Dermis microvascular lymphatic vessel endothelial cell (primary cell): ENCODE measurements at places on chromosomes 11 and 22. TPM values are rescaled to one million over a fixed set of nuclear protein-coding genes. Genes with fewer than 3 reads are reported as not detected.

The CECR2 gene
- total RNA-seq = under 0.01 TPM in 2 replicates

GRCh38 chr11:131549099-131549498 lies 178.7 kb downstream of the NTM start:
- DNase-seq = no peak

The XBP1 gene
- total RNA-seq = 71.6 and 103 TPM in 2 replicates

DNA sequence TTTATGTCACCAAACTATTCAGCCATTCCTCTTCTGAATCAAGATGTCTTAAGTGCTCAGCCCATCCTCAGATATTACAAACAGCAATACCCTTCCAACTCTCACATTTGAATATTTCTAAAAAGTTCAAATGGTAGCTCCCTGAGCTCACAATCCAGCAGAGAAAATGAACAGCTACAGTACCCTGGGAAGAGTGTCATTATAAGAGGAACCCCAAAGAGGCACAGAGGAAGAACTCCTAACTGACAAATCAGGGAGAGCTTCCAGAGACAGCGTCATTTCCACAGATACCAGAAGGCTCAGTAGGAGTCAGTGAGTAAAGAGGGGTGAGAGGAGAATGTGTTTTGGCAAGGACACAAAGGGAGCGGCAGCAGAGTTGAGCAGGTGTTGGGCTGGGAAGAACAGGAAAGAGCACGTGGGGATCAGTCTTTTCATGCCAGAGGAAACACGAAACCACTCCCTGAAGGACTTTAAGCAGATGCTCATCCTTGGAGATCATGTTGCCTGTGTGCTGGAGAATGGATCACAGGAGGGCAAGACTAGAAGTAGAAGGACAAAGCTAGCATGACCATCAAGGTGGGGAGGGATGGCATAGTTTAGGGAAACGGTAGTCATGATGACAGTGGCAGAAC lies 4.3 kb downstream of the CLTCL1 start:
- DNase-seq = no peak

The SYCE3 gene
- total RNA-seq = not detected in 2 replicates

The KIAA1671 gene
- 34.8 and 40.0 TPM in 2 replicates for total RNA-seq

GRCh38 chr11:19794161-19794560 lies 81.5 kb downstream of the NAV2 start:
- no peak for DNase-seq

DNA sequence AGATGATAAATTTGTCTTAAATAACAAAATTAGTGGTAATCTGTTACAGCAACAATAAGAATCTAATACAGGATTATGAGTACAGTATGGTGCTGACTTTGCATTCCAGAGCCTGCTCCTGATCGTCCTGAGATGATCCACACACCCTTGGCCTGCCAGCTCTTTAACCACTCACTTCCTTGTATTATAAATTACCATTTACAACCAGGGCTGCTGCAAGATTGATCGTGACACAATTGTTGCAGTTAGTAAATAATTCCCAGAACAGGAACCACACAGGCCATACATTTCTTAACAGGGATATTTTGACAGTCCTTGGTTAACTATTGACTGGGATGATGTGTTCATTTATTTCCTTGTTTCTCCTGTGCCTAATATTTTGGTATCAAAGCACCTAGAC lies 3.8 kb upstream of the CBLIF start:
- no peak for DNase-seq

The CTSW gene
- 0.13 TPM in 2 replicates for total RNA-seq

The AIFM3 gene
- total RNA-seq = under 0.01 and 0.13 TPM in 2 replicates

DNA sequence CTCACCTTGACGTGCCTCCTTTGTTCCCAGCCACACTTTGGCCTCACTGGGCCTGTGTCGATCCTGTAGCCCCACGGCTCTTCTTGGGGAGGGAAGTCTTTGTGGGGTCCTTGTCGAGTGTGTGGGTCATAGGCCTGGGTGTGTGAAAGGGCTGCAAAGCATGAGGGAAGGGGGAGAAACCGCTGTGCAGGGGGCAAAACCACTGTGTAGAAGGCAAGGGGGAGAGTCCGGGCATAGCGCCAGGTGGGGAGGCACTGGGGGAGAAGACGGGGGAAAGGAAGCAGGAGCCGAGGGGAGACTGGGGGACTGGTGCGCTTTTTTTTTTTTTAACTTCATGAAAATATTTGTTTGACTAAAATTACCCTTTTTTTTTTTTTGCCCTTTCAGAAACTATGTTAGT lies 65.1 kb upstream of the RASD2 start:
- no peak for DNase-seq

- no peak for DNase-seq
Measured at GRCh38 chr11:787084-787675, 2.7 kb downstream of the CEND1 start.

GRCh38 chr22:41530890-41531714 lies 13.2 kb downstream of the POLR3H start:
- DNase-seq = no peak

DNA sequence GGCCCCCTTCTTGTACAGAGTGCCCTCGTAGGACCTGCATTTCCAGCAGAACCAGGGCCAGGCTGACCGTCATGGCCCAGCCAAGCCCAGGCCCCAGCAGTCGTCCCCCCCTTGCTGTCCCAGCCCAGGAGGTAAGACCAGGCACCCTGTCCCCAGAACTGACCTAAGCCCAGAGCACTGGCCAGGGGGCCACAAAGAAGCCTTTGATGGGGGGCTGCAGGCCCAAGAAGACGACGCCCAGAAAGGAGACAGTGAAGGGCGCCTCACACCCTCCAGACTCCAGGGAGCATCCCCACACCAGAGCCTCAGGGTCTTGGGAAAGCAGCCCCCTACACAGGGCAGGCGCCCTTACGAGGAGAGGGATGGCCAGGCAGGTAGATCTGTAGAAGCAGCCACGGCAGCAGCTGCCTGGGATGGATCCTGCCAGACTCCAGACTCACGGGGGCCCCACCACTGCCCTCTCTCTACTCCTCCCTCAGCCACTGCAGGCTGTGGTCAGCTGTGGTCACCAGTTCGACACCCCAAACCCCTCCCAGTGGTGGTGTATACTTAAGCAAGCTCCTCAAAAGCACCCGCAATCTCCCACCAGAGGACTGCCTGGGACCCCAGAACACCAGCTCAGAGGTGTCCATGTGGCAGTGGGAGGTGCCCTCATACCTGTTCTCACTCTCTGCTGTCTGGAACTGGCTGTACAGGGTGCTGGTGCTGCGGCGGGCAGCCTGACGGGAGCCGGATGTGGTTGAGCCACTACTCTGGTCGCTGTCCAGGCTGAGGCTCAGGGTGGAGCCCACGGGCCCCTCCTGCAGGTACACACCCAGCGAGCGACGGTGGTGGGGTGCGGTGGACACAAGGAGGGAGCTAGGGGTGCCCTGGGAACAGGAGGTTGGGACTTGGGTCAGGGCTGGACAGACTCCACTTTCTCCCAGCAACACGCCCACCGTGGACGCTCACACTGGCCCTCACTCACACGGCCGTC lies 27.0 kb downstream of the SBF1 start:
- DNase-seq = no peak

The INSC gene
- total RNA-seq = under 0.01 TPM in 1 of 2 replicates, not detected in the other

The PRRG4 gene
- 0.64 and 1.9 TPM in 2 replicates for total RNA-seq

- no peak for DNase-seq
Measured at GRCh38 chr11:12292766-12293165, 84.6 kb upstream of the PARVA start.

GRCh38 chr11:9646324-9646723 lies 17.6 kb upstream of the SWAP70 start:
- DNase-seq = no peak

The DDX25 gene
- total RNA-seq = under 0.01 TPM in 1 of 2 replicates, not detected in the other

- no peak for DNase-seq
Measured at GRCh38 chr11:120268686-120269085, 28.7 kb downstream of the POU2F3 start.

DNA sequence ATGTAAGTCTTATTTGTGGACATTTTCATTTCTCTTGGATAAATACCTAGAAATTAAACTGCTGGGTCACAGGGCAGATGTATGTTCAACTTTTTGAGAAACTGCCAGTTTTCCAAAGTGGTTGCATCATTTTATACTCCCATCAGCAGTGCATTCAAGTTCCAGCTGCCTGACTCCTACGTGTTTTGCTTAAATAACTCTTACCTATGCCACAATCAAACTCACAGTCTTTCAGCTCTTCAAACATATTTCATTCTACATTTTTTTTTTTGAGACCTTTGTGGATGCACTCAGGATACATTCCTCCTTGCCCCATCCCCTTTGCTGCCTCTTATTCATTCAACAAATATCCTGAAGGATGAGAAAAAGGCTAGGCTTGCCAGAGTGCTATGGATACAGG lies 9.2 kb downstream of the TCF20 start:
- no peak for DNase-seq

The MS4A15 gene
- under 0.01 TPM in 1 of 2 replicates, not detected in the other for total RNA-seq

The CSNK2A3 gene
- 2.1 and 3.3 TPM in 2 replicates for total RNA-seq

DNA sequence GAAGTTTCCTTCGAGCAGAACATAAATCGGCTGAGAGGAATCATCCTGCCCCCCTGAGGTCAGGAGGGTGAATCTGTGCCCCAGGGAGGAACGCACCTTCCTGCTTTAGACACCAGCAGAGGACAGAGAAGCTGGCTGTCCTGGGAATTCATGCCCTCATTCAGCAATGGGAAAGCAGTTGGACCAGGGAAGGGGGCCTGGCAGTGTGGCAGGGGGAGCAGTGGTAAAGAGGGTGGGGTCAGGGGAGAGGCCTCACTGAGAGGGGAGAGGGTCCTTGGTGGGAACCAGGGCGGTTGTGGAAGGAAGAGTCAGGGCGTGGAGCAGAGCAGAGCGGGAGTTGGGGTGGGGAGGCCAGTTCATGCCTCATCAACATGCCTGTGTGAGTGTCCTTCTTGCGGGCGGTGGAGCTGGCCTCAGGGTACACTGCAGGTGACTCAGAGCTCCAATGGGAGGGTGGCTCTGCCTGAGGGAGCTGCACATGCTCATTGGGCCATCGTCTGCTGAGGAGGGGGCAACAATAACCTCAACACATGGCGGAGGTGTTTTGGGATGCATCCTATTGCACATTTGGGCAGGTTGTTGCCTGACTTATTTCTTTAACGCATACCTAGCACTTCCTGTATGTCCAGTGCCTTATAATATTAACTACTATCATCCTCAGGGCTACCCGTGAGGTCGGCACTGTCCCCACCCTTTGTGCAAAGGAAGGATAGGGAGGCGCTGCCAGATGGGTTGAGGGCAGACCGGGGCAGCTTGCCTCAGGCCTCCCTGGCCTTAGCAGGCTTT lies 23.2 kb downstream of the MED15 start:
- peak; percentile 51 for DNase-seq

- DNase-seq = no peak
Measured at GRCh38 chr11:33723238-33723881, 12.9 kb downstream of the CD59 start.

DNA sequence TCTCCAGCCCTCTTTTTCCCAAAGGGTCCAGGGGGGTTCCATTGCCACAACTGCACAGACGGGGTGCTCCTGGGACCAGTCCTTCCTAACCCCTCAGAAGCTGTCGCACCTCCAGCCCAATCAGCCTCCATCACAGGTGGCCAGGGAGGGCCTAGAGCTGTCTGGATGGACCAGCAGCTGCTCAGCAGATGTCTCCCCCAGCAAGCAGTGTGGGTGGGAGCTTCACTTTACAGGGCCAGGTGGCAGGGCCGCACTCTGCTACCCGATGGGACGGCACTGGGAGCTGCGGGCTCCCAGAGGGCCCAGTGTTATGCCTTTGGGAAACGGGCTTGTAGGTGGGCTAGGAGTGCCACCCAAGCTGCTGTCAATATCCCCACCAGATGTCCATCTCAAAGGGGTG lies 120.5 kb downstream of the DSCAML1 start:
- DNase-seq = no peak

DNA sequence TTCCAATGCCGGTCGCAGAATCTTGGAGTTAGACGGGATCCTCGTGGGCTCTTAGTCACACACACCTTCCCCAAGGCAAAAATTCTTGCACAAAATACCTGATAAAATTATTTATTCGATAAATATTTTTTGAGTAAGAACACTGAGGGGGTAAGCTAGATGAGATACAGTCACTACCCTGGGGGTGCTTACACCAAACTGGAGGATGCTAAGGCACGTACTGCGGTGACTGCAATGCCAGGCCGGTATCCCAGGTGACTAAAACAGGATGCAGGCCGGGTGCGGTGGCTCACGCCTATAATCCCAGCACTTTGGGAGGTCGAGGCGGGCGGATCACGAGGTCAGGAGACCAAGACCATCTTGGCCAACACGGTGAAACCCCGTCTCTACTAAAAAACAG lies 1.7 kb upstream of the MRTFA start:
- DNase-seq = no peak

DNA sequence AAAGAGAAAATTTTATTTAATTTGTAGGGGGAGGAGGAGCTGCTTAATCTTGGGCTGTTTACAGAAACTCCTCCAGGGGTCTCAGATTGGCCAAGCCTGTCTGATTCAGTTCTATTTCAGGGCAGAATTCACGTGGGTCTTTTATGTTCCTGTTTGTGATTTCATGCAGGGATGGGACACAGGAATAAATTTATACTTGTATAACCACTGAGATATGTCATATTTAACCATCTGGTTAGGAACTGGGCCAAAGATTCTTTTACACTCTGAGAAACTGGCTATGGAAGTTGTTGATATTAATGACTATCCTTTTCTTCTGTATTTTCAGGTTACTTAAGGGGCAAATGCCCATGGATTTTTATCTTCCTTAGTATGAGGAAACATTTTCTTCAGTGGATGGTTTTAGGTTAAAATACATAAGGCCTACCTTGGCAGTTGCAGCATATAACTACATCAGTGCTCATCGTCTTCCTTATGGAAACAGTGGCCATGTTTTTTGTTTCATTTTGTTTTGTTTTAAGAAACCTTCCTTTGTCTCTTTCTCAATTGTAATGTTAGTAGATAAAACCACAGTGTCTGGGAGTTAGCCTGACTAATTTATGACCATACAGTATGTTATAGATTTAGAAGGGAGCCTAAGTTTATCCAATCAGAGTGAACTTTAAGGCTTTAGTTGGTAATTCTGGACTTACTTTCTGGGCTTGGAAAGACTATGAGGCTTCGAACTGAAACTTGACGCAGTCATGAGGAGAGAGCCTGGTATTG lies 132.4 kb upstream of the ANO3 start:
- DNase-seq = no peak

The PHOX2A gene
- total RNA-seq = not detected in 2 replicates

The OR51E1 gene
- total RNA-seq = not detected in 2 replicates

DNA sequence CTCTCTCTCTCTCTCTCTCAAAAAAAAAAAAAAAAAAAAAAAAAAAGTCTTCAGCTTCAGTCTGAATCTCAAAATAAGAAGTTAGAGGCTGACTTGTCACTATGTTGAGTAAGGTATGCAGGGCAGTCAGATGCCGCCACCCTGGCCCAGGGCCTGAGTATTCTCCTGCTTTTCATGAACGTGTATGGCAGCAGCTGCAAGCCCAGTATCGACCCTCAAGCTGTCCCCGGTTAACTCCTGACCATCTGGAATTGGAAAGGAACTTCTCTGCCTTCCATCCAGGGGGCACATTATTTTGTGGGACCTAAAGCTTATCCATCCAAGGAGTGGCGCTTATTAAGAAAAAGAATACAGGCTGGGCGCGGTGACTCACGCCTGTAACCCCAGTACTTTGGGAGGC lies 11.4 kb downstream of the MRGPRD start:
- DNase-seq = no peak

The SOX6 gene
- under 0.01 TPM in 2 replicates for total RNA-seq

The OSBPL5 gene
- total RNA-seq = 61.1 and 61.7 TPM in 2 replicates

The SCARF2 gene
- 4.6 and 7.1 TPM in 2 replicates for total RNA-seq
